ENCODE measurements at places on chromosomes 3 and 15.
A peak's percentile ranks its signal among the peaks of the same experiment; 100 is the strongest.

DNA sequence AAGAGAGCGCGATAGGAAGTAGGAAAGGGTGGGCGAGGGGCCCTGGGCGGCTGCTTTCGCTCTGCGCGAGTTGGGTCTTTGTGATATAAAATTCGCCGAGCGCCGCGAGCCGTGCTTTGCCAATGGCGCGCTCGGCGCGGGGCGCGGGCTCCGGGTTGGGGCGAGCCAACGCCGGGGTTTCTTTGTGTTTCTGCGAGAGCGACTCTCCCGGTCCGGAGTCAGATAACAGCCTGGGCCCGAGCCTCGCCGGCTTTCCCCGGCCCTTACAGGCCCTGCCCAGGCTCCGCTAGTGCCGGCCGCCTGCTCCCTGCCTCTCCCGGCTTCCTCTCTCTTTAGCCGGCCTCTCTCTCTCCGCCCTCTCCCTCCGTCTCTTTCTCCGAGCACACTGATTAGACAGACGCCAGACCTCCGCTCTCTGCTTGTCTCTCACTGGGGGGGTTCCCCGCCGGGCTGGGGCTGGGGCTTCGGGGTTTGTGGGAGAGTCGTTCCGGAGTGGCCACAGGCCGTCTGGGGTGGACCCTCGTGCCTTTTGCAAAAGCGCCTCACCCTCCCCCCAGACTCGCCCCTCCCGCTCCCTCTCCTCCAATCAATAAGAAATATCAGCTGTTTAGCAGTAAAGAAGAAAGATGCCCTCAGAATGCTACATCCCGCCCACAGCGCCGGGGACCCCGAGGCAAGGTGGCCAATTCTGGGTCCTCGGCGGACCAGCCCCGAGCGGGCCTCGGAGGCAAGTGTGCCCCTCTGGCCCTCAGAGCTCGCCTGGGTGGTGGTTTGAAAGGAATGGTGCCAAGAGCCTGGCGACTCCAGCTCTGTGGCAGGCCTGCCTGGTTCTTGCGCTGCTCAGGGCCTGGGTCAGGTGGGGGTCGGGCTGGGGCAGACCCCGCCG, 2.9 kb downstream of the NR2F2 start:
- no peak for DNase-seq

GRCh38 chr15:48361685-48362084, 30.5 kb downstream of the DUT start:
- no peak for DNase-seq

DNA sequence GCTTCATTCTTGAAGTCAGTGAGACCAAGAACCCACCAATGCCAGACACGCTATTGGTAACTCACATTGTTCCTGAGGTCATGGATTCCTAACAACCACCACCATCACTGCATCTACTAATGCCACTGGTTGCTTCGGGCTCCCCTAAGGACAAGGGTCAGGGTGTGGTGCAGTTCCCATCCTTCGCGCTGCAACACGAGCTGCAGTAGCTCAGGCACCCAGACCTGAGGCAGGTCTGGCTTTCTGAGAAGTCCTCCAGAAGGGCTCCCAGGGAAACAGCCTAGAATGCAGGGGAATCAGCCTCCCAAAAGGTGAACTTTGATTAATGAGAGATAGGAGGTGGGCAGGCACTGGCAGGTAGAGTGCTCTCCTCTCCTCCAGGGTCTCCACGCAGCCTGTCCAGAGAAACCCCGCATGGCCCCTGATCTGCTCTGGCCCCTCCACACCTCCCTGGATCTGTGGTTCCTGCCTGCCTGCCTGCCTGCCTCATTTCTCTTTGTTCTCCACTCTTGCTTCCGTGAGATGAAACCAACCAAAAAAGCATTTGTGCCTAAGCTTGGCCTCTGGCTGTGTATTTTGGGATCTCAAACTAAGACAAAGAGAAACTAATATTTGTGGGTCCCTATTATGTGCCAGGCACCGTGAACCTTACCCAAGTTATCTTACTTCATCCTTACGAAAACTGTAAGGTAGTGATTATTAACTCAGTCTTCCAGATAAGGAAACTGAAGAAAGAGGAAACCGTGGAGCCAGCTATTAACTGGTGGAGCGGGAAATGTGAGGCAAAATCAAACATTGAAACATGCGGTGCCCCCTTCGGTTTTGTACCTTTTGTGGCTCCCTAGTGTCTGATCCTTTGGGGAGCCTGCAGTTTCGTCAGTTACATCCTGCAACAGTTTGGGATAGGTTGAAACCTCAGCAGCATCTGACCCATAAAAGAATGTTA, 43.9 kb upstream of the USP3 start:
- DNase-seq = no peak

DNA sequence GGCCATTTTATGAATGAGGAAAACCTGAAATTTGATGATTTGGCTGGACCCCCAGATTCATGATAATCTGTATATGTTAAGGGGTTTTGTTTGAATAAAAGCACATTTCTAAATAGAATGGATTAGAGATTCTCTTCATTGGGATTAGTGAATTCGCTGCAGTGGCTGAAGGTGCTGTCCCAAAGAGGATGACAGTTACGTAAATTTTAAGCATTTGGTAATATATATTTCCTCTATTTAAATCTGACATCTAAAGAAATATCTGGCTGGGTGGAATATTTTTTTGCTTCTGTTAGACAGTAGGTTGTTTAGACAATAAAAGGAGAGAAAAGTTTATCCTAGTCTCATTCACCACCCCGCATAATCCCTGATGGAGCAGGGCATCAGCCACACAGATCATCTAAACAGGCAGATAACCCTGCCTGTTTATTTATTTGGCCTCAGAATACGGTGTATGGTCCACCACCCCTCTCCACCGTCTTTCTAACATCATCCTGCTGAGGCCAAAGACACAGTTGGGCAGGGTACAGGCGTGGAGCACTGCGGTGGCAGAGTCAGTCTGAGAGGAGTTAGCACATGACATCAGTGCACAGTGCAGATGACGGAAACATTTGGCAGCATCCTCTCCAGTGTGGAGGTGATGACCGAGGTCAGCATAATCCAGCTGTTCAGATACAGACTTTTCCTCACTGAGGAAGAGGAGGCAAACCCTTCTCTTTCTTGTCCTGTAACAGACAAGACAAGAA, 20.4 kb upstream of the NFKBIZ start:
- DNase-seq = peak; percentile 79

DNA sequence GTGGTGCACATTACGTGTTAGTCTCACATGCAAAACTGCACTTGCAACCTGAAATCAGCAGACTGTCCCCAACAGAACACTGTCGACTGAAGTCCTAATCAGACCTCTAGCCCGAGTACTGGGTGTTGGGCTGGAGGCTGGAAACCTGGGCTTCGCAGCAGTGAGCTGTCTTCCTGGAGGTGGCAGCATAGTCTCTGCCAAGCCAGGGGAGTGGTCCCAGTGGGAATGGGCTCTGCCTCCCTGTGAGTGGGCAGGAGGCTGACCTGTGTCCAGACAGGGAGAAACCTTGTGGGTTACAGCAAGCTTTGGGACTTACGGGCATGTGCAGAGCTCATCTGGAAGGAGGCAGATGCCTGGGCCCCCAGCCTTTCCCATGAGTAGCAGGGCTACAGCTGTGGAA, 38.2 kb upstream of the MYZAP start:
- no peak for DNase-seq

DNA sequence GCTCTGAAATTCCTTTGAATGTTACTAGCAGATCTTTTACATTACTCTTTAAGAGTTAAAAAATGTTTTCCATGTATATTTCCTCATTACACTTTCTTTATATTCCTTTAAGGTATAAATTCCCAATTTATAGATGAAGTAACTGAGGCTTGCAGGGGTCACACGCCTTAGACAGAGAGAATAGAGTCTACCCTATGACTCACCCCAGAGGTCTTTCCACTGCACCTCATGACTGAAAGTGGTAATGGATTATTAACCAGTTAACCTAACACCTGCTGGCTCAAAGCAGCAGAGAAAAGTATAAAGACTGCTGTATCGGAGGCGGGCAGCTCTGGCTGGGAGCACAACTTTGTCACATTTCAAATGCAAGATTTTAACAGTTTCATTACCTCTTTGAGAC, 37.7 kb downstream of the LDHAL6B start:
- no peak for DNase-seq

GRCh38 chr3:49530231-49530630, 24.0 kb upstream of the BSN start:
- DNase-seq = no peak

DNA sequence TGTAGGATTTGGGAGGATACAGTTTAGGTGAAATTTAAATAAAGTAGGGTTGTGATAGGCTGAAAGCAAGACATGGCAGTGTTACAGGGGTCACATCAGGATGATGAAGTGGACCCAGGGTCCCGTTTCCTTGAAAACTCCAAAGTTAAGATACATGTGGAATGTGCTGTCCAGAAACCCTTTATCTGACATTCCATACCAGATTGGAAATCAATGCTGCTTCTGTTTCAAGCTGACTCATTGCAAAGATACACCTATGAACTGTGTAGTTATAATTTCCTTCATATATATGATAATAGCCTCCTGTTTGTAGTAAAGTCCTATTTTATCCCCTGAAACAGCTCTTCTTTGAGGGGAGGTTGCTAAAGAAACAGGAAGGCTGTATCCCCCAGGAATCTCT, 71.0 kb upstream of the NR2E3 start:
- DNase-seq = no peak

DNA sequence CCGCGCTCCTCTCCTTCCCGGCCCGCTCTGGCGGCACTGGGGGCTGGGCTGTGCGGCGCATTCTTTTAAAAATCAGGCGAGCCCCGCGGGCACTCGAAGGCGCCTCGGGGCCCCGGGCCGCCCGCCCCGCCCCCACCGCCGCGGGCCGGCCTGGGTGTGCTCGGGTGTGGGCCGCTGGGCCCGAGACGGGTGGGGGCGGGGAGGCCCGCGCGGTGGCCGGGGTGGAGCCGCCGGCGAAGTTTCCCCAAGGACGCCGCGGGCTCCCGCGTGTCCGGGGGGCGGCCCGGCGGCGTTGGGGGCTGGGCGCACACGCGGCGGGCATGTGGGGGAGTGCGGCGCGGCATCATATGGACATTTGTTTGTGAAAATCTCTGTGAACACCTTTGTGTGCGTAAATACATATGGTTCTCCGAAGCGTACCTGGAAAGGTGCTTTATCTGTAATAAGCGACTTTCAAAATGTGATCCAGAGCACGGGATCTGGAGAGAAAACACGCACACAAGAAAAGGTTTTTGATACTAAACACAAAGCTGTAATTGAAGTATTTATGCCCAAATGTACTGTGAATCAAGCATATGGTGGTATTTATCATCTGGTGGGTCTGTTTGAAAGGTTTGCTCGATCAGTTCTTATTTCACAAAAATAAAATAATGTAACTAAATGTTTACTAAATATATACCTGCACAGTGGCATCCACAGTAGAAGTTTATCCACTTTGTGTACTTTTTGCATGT, 612 bp upstream of the TBL1XR1 start:
- peak; percentile 74 for DNase-seq

GRCh38 chr3:187963677-187964385, 190.1 kb upstream of the LPP start:
- no peak for DNase-seq
